Activated naive CD8-positive, alpha-beta T cell treated with anti-CD3 and anti-CD28 coated beads for 36 hours (primary cell): ENCODE measurements at places on chromosomes 2 and 18.

GRCh38 chr2:12720278-12720620 lies 3.5 kb downstream of the TRIB2 start:
- no peak for DNase-seq

GRCh38 chr2:66423391-66424124 lies 11.4 kb upstream of the MEIS1 start:
- no peak for DNase-seq

DNA sequence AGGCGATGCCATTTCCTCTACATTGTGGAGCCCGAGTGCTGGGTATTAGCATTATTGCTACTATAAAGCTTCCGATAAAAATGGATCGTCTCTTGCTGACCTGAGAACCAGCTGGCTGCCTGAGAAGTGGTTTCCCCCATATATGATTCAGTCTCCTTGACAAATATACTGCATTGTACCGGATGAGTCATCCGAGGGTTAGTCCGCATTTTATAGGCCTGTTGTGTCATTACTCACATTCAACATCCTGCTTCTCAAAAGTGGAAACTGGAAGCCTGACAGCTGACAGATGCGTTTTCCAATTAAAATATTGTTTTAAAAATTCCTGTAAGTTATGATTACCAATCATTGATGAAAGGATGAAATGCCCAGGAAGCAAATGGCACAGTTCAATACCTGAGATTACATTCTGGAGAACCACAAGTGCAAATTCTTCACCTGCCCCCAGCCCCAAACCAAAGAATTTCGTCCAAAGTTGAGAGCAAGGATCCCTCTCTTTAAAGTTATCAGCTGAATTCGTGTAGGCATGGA lies 65.7 kb downstream of the SPRED2 start:
- no peak for DNase-seq

GRCh38 chr2:37665043-37665442 lies 6.4 kb downstream of the CDC42EP3 start:
- DNase-seq = no peak

- no peak for DNase-seq
These were observed 9.9 kb downstream of the PLEKHM3 start for GRCh38 chr2:208015475-208015874.

DNA sequence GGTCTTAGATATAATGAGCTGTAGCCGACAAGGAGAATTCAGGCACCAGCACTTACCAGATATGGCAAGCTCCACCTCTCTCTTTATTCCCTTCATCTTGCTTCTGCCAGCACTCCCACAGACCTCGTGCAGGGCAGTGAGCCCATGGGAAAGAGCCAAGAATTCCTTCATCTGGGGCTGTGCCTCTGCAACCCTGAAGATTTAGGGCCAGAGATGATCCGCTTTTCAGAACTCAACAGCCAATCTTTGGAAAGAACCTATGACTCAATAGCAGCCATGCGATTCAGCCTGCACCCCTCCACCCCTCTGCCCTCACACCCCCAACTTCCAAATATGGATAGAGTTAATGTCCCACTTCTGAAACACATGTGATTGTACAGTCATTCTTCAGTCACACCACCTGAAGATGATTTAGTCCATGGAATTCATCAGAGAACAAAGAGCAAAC lies 533.7 kb upstream of the TNP1 start:
- no peak for DNase-seq
